GM03348 (cell line): ENCODE measurements at places on chromosomes 1 and 21.

DNA sequence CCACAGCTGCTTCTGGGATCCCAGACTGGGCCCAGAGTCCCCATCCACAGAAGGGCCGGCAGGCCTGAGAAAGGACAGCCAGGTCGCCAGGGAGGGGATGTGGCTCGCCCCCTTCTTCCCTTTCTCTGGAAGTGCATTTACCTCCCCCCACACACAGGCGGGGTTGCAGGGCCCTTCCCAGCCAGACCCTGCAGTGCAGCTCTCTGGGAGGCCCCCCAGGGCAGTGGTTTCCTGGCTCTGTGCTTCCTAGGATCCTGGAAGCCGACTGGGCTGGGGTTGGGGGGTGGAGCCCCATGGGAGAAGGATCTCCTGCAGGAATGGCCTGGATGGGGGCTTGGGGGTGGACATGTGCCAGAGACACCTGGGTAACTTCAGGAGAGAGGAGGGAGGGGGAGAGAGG lies 4.2 kb upstream of the COL6A1 start:
- DNase-seq: no peak

GRCh38 chr1:27492796-27493195 lies 2.8 kb upstream of the WASF2 start:
- DNase-seq: no peak

- no peak for DNase-seq
These were observed 49.6 kb downstream of the WDR64 start for GRCh38 chr1:241701483-241702295.

DNA sequence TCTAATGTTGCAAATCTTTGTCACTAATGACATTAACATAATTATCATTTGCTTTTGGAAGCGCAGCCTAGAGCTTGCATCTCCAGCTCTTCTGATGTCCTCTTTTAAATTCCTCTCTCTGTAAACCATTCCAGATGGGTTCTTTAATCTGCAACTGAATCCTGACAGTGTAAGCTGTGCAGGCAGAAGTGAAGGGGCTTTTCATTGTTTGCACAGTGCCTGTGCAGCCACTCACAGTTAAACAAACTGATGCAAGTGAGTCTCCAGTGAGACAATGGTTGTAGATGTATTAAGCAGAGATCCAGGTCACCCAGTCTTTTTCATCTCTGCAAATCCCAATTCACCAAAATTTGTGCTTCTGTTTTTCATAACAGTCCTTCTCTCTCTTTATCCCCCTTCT lies 22.5 kb upstream of the FCRL5 start:
- DNase-seq: no peak

DNA sequence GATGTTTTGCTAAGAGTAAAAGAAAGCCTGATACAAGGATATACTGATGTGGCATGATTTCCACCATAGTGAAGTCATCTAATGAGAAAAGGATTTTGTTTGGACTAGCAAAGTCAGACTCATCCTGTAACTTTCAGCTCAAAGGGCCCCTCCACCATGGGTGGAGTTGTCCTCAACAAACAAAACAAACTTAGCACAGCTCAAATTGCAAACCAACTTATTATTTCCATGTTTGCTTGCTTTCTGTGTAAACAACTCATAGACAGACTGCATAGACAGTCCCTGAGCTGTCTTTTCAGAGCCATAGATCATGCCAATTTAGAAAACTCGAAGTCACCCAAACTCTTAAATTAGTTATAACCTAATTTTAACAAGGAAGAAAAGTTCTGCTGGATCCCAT lies 69.4 kb upstream of the VAV3 start:
- no peak for DNase-seq

- DNase-seq: no peak
These were observed 5.9 kb downstream of the SOD1 start for GRCh38 chr21:31665397-31665796.

GRCh38 chr1:220203816-220204215 lies 68.4 kb downstream of the RAB3GAP2 start:
- no peak for DNase-seq

DNA sequence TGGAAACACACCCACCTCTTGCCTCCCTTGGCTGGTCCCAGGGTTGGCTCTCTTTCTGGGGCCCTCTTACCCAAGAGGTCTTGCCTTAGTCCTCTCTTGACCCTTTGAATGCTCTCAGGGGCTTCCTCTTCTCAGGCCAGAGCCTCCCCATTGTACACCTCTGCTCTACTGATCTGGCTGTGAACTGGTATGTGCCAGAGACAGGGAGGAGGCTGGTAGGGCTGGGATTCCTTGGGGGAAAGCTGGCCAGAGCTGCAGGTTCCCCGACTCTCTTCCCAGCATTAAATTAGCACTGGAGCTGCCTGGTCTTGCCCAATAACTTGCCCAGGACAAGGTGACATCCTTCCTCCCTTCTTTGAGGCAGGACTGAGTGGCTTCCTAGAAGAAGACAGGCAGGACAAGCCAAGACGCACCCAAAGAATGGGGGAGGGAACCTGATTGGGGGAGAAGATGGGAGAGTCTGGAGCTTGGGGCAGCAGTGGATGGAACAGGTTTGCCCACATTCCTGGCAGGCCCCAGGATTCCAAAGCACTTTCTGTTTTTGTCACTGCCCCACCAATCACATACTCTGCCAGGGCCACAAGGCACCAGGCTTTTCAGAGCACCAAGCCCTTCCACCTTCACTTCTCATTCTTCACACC lies 37.2 kb upstream of the CITED4 start:
- no peak for DNase-seq

DNA sequence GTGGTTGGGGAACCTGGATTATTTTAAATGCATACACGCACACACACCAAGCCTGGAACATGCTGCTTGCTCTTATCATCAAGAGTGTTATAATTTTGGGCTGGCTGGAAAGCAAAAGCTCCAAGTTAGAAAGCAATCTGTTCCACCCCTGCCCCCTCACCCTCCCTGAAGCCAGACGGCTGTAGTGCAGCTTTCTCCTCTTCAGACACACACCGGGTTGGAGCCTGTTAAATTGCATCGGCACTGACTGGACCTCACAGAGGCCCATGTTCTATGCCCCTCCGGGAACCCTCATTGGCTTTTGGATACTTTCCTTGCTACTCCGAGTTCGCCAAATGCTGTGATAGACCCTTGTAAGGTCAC lies 90.6 kb upstream of the KCNJ15 start:
- no peak for DNase-seq

GRCh38 chr1:168972887-168973286 lies 133.6 kb upstream of the ATP1B1 start:
- DNase-seq: no peak

- DNase-seq: no peak
These were observed 168.2 kb downstream of the RASAL2 start for GRCh38 chr1:178262120-178262500.

DNA sequence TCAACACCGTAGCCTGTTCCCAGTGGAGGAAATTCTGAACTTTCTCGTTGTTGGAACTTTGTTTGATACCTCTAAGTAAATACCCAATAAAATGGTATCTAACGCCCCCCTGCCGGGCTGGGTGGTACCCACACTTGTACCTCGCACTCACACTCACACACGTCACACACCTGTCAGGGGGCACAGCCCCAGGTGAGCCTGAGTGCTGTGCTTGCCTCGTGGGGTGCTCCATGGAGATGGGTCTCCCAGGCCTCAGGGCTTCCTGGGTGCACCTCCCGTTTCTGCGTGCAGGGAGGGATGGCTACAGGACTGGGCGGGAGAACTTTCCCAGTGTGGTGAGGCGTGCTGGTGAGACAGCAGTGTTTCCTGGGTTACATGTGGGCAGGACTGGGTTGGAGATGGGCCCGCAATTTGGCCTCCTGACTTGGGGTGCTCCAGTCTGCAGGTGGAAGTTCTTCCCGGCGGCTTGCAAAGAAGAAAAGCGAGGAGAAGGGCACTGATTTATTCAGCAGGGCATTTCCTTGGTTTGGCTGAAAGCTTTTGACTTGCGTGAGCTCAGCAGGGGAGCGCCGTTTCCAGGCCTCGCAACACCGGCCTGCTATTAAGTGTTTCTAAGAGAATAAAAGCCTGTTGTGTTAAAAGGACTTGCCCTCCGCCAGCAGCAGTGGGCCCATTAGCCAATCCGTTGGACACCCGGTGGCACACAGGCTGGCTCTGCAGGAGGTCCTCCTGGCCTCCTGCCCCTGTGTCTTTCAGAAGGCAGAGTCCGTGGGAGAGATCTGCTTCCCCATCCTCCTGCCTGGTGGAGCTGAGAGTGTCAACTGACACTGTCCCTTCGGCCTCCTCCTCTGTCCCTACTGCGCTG lies 79.7 kb downstream of the KIF26B start:
- DNase-seq: no peak

DNA sequence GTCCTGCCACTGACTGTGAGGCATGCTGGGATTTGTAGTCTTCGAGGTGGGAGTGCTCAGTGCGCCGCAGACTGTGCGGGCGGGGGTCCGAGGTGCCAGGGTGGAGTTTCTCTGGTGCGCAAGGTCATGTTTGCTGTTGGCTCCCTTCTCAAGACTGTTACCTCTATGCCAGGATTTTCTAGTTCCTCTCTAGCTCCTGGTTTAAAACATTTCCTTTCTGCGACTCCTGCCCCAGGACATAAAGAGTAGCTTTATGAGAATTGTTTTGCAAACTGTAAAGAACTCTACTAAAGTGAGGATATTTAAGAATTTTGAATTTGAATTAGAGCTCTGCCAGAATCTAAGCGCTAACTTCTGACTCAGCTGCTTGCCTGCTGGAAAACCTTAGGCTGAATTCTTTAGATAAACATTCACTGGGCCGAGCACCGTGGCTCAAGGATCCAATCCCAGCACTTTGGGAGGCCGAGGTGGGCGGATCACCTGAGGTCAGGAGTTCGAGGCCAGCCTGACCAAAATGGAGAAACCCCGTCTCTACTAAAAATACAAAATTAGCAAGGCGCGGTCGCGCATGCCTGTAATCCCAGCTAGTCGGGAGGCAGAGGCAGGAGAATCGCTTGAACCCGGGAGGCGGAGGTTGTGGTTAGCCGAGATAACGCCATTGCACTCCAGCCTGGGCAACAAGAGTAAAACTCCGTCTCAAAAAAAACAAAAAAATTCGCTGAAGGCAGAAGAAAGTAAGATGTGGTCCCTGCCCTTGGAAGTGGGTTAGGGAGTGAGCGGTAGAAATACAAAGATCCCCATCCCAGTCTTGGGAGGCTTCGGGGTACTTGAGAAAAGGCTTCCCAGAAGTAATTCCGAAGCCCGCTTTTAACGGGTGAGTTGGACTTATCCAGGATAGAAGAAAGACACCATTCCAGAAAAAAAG lies 992 bp upstream of the USP48 start:
- DNase-seq: peak; percentile 47

- DNase-seq: no peak
These were observed 4.6 kb downstream of the RCC1 start for GRCh38 chr1:28510273-28510969.

DNA sequence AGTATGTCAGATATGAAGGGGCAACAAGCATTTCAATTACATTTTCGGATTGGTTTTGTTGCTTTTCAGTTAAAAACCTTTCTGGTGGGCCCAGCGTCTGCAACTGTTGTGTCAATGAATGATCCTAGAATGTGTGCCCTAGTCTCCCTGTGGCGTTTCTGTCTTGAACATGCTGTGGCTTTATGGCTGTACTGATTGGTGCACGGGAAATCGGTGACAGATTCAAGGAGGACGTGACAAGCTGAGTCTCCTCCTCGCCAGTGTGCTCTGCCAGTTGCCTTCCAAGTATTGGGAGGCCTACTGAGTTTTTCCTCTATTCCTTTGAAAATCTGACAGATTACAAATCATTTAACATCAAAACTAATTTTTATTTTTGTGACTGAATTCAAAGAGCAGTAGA lies 127.6 kb downstream of the ZP4 start:
- DNase-seq: no peak

DNA sequence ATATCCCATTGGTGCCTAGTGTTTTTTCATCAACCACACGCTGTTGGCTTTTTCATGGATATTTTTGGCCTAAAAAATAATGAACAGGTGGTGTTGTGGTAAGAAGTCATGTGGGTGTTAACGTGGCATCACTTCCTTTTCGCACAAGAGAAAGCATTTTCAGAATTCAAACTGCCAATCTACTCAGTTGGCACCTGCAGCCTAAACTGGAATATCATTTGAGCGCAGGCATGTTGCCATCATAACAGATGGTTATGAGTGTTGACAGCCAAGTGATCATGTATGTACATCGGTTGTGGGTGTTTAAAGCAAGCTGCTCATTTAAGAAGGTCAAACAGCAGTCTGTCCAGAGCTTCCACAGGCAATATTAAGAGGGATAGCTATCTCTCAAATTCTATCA lies 1963.0 kb downstream of the NCAM2 start:
- no peak for DNase-seq

DNA sequence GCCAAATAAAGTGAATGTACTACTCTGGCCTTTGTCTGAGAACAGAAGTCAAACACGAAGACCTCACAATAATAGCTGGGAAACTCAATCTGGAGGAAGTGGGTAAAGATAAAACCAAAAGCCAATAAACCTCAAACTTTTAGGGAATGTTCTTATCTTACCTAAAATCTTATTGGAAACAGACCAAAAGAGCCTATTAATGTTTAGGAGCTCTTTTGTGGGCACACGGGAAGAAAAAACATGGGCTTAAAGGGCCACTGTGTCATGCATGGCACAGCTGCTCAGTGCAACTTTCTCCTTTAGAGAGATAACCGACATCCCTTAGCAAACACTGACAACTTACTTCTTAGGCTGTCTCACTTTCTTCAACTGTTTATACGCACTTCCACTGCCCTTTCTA lies 16.1 kb downstream of the EIF2B3 start:
- peak; percentile 36 for DNase-seq

DNA sequence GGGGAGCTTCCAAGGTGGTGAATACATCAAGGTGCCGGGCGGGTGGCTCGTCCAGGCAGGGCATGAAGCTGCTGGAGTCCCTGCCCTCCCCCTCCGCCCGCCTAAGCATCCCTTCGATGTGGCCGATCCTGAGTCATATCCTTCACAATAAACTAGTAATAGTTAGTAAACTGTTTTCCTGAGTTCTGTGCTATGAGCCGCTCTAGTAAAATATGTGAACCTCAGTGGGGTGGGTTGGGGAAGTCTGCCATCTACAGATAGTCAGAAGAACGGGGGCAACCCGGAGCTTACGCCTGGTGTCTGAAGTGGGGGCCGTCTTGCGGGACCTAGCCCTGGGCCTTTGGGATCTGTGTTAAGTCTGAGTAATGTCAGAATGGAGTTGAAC lies 21.6 kb downstream of the C2CD2 start:
- DNase-seq: peak; percentile 89

- DNase-seq: no peak
These were observed 7.3 kb downstream of the RAB4A start for GRCh38 chr1:229278120-229278741.

DNA sequence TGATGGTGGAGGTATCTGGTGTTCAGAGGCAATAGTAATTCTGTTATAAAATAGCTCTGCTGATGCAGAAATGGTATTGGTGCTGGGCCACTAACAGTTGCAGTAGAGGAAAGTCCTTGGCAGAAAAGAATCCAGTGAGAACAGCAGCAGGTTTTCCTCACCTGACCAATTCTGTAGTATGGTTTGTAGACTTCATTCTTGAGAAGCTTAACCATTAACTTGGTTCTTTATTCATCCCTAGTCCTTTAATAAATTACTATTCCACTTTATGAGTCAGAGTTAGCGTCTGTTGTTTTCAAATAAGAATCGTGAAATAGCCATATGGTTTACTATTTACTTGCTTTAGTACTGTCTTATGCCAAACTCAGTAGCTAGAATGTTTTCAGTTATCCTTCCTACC lies 128.5 kb upstream of the SERTAD4 start:
- DNase-seq: no peak
